ENCODE measurements at places on chromosomes 13 and 19.

DNA sequence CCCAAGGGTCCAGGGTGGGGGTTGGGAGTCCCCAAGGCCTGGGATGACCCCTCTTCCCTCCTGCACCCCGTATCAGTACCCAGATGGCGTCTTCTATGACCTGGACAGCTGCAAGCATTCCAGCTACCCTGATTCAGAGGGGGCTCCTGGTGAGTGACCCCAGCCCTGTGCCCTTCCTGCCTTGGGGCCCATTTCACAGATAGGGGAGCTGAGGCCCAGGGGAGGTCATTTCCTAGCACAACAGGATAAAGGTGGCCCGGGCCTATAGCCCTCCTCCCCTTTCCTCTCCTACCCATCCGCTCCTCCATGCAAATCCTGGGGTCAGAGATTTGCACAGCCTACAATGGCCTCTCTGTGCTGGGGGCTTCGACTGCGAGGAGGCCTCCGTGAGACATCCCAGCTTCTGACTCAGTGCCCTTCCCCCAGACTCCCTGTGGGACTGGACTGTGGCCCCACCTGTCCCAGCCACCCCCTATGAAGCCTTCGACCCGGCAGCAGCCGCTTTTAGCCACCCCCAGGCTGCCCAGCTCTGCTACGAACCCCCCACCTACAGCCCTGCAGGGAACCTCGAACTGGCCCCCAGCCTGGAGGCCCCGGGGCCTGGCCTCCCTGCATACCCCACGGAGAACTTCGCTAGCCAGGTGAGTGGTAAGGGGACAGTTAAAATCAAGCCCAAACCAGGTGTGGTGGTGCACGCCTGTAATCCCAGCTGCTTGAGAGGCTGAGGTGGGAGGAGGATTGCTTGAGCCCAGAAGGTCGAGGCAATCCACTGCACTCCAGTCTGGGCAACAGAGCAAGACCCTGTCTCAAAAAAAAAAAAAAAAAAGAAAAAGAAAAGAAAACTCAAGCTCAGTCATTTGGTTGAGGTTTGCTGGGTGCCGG is 3.9 kb downstream of the SPIB start:
- DNase-seq = no peak

DNA sequence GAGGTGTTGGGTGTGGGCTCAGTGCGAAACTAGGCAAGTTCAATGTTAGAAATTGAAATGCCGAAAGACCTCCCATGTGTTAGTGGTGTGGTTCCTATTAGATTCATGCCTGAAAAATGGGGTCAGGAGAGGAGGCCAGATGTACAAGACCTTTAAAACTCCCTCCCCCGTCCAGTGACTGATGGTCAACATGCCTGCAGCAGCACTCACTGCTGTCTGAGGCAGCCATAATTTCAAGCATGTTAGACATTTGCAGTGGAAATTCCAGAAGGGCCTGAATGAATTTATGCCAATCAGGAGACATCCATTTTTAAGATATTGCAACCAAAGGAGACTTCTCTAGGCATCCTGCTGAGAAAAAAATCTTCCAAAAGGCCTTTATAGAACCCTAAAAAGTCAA is 426.9 kb upstream of the NBEA start:
- DNase-seq = no peak

DNA sequence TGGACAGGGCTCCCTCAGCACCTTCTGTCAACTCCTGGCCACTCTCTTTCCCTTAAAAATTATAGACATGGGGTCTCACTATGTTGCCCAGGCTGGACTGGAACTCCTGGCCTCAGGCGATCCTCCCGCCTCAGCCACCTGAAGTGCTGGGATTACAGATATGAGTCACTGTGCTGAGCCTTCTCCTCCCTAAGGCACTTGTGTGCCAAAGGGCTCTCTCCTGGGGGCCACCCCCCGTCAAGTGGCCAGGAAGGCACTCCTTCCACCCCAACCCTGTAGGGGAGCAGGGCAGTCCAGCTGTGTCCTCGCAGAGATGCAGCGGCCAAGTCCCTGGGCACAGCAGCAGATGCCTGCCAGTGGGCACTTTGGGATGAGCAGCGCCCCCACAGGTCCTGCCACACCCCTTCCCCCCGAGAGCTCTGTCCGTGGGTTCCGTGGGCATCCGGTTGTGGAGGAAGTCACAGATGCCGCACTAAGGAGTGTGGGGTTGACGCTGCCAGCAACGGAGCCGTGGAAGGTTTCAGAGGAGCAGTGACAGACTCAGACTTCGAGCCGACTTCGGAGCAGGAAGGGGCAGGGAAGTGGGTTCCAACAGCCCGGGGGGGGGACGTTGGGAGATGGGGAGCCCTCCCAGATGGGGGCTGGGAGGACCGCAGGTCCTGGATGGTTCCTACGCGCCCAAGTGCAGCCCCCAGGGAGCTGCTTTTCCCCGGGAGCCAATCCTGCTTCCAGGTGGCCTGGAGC is 3.3 kb upstream of the UQCR11 start:
- no peak for DNase-seq

- DNase-seq = no peak
Measured at GRCh38 chr19:45306040-45306439, 16.6 kb downstream of the CKM start.

DNA sequence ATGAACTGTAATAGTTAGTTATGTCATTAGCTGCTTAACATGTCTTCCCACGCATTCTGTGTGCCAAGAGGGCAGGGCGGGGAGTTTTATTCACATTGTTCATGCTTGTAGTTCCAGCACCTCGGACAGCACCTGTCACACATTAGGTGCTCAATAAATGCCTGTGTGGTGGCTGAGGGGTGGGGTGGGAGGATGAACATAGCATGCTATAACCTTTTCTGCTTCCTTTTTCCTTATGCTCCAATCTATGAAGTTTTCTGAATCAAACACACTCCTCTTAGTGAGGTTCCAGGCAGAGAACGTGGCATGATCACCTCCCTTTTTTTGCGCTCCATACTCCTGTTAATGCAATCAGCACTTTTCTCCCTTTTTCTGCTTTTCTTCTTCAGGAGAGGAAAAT is 15.8 kb upstream of the PTPRS start:
- DNase-seq = no peak

- no peak for DNase-seq
Measured at GRCh38 chr19:45419396-45419795, 4.3 kb downstream of the ERCC1 start.

DNA sequence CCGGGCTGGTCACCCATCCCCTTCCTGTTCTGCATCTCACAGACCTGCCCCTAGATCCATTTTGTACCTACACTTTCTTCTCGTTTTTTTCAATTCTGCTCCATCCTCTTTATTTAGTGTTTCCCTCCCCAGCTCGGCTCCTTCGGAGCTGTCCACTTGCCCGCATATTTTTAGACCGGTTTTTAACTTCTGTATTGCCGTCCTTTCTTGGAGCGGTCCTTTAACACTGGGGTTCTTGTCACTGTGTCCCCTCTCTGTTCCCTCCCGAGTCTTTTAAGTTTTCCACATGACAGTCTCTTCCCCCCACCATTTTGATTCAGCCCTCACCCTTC is 1.7 kb downstream of the ARHGAP35 start:
- no peak for DNase-seq

GRCh38 chr13:46179491-46179908 is 2.5 kb downstream of the LCP1 start:
- DNase-seq = no peak

- DNase-seq = no peak
Measured at GRCh38 chr19:28701491-28701890, 511.5 kb downstream of the UQCRFS1 start.

- no peak for DNase-seq
Measured at GRCh38 chr19:3068071-3068470, 5.8 kb upstream of the TLE5 start.

GRCh38 chr13:109331898-109332297 is 454.5 kb downstream of the IRS2 start:
- no peak for DNase-seq

GRCh38 chr19:2059422-2060201 is 8.6 kb upstream of the MKNK2 start:
- no peak for DNase-seq

DNA sequence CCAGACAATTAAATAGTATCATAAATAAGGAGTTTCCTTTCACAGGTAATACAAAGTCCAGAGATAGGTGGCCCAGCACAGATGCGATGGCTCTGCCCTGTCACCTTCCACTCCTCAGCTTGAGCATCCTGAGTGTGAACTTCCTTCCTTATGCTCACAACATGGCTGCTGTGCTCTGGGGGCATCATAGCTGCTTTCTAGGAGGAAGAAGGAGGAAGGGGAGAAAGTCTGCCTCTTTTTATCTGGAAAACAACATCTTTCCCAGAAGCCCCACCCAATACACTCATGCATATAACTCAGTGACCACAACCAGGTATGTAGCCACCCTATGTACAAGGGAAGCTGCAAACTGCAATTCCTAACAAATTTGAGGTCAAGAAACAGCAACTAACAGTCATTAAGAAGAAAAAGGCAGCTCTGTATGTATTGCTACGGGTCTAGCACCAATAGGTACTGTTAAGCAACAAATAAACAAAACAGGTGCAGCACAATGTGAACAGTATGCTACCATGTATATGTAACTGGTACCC is 201.2 kb upstream of the UBL3 start:
- no peak for DNase-seq

- DNase-seq = no peak
Measured at GRCh38 chr19:39515551-39516191, 732 bp downstream of the SELENOV start.

DNA sequence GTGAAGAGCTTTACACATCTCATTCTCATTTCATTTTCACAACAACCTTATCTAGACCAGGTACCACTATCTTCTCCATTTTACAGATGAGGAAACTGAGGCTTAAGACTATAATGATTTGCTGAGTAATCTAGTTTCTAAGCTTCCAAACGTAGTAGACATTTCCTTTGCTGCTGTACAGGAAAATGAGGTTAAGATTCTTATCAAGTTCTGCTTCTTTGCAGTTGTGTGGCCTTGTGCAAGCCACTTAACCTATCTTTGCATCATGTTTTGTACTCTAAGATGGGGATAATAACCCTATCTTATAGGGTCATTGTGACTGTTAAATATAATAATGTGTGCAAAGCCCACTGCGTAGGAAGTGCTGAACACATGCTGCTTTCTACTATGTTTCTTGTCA is 307.9 kb downstream of the HS6ST3 start:
- no peak for DNase-seq

DNA sequence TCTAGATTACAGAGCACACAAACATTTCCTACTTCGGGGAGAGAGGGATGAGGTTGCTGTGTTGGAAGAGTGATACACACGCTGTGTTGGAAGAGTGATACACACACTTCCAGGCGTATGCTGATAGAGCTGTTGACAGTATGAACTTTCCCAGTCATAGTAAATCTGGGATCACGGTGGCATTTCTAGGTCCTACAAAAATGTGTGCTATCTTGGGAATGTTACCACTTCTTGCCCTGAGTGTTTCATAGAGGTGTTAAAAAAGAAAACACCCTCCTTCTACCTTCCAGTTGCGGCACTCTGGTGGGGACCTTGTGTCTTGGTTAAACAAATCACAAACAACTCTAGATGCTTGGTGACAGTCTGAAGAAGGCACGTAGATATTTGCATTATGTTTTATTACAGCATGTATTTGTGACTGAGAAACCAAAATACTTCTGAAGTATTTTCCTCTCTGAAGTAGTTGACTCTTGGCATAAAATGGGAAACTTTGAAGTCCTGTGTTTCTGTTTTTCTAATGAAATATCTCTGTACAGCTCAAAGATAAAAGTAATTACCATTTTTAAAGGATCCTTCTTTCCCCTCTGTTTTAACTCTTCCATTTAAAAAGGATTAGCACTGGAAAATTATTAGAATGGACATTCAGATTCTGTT is 52.5 kb downstream of the ARHGAP35 start:
- DNase-seq = no peak

GRCh38 chr13:108176685-108177274 is 38.6 kb downstream of the LIG4 start:
- DNase-seq = no peak

DNA sequence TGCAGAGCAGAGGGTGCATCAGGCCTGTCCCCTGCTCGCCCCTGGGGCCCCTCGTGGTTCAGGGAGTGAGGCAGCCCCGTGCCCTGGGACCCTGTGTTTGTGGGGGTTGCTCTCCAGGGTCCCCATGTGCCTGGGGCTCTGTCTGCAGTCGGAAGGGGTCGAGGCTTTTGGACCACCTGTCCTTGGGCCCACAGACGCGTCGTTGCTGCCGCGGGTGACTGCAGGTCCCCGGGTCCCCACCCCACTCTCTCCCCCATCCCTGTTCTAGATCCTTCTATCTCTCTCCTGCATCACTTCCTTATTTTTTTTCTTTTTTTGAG is 1.9 kb downstream of the PCSK4 start:
- DNase-seq = no peak

DNA sequence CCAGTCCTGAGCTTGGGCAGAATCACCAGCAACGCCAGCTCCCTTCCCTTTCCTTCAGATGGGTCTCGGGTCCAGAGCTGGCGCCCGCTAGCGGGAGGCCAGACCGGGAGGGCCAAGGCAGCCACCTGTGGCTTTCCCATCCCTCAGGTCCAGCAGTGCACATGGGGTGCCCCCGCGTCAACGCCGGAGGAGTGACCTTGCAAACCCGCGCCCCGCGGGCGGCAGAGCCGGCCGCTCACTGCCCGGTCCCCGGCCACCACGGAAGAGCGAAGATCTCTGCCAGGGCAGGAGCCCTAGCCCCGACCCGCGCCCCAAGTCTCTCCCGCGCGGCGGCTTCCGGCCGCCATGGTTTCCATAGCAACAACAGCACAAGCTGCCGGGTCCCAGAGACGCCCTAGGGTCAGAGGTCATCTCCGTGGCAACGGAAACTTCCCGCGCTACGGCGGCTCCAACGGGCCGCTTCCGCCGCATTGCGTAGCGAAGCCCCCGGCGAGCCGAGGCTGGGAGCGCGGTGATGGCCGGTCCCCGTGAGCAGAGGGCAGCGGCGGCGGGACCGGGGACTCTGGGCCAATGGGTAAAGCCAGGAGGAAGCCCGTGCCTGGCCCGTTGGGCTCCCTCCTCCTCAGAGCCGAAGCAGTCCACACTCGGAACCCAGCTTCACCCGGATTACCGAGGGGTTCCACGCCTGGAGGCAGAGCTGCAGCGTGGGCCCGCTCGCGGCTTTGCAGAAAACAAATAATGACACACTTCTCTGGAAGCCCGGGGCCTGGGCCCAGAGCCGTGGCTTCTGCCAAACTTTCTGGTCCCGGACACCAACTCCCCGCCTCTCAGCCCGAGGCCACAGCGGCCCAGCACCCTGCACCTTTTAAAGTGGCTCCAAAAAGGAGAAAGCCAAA is 7.4 kb downstream of the FGF14 start:
- peak; percentile 75 for DNase-seq

- peak; percentile 13 for DNase-seq
Measured at GRCh38 chr13:21458451-21458812, 671 bp downstream of the ZDHHC20 start.

DNA sequence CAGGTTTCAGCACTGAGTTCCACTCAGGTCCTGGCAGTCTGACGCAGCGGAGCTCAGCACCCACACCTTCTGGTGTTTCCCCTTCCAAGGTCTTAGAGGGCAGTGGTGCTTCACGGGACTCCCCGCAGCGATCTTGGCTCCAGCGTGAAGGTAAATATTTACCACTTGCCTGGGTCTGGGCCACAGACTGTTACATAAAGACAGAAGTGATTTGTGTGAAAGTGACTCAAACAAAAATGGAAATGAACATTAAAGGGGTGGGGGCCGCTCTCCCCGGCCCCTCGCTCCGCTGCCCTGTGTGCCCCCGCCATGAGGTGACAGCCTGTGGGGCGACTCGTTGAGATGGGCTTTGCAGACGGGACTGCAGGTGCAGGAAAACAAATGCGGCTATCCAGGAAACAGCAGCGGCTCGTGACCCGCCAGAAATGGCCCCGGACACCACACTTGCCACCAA is 55.0 kb downstream of the GGACT start:
- DNase-seq = no peak
